ENCODE measurements at places on chromosomes 6 and 20.
A peak's percentile ranks its signal among the peaks of the same experiment; 100 is the strongest.

GRCh38 chr20:2446845-2447244, 23.7 kb downstream of the SNRPB start:
- no peak for DNase-seq

DNA sequence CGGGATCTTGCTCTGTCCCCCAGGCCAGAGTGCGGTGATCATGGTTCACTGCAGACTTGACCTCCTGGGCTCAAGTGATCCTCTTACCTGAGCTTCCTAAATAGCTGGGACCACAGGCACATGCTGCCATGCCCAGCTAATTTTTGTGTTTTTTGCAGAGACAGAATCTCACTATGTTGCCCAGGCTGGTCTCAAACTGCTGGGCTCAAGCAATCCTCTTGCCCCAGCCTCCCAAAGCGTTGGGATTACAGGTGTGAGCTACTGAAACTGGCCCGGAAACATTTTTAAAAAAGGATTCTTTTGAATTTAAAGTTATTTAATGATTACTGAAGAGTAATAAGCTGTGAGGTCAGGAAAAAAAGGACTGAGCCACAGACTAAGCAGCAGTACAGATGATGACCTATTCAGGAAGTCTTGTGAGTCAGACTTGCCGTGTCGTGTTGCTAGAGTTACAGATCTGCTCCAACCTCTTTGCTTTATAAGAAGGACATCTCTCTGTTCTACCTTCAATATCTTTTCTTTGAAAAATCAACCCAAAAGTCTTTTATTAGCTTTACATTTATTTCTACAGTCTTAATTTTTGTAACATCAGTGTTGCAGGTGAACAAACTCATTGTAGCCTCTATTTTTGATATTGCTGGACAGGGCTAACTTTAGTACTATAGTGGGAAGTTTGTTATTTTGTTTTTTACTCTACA, 108.7 kb downstream of the NCOA3 start:
- DNase-seq, result peak; percentile 7

- no peak for DNase-seq
Measured at GRCh38 chr6:110614586-110614985, 138.2 kb upstream of the SLC22A16 start.

- DNase-seq, result no peak
Measured at GRCh38 chr6:78489874-78490273, 377.5 kb upstream of the IRAK1BP1 start.

- DNase-seq, result no peak
Measured at GRCh38 chr6:75350156-75350555, 65.6 kb upstream of the TMEM30A start.

- DNase-seq, result no peak
Measured at GRCh38 chr6:32971581-32972352, 3.4 kb downstream of the BRD2 start.
